ENCODE measurements at places on chromosomes 16 and 17.

- no peak for DNase-seq
Measured at GRCh38 chr17:19978805-19979211, 1.2 kb upstream of the AKAP10 start.

GRCh38 chr16:26701243-26701886 is 365.4 kb upstream of the C16orf82 start:
- no peak for DNase-seq

DNA sequence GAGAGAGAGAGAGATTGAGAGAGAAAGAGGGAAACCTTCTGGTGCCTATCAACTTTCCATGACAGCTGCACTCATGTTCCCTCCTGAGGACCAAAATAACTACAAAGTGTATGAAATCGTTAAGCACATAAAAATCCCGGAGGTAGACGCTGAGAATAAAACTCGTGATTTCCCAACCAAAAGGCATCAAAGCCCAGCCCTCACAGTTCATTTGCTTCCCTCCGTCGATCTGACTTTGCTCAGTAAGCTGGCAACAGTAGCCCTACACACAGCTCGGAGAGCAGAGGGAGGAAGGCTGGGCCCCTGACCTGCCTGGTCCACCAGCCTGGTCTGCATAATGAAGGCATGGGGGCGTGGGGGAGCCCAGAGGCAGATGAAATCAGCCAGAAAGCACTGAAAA is 273.9 kb upstream of the ZFHX3 start:
- no peak for DNase-seq

DNA sequence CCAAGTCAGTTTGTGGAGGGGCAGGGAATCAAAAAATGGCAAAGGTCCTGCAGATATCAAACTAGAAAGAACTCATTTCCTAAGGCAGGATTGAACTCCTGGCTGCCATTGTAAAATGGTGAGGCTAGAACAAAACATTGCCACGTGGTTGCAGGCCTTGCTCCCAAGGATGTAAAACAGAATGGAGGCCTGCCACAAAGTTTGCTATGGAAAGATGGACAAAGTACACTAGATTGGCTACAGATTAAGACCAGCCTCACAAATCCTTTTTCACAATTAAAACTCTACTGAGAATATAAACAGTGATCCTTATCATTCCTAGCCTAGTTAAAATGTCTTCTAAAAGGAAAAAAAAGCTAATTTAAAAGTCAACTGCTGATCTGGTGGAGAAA is 30.9 kb downstream of the PHKB start:
- no peak for DNase-seq

DNA sequence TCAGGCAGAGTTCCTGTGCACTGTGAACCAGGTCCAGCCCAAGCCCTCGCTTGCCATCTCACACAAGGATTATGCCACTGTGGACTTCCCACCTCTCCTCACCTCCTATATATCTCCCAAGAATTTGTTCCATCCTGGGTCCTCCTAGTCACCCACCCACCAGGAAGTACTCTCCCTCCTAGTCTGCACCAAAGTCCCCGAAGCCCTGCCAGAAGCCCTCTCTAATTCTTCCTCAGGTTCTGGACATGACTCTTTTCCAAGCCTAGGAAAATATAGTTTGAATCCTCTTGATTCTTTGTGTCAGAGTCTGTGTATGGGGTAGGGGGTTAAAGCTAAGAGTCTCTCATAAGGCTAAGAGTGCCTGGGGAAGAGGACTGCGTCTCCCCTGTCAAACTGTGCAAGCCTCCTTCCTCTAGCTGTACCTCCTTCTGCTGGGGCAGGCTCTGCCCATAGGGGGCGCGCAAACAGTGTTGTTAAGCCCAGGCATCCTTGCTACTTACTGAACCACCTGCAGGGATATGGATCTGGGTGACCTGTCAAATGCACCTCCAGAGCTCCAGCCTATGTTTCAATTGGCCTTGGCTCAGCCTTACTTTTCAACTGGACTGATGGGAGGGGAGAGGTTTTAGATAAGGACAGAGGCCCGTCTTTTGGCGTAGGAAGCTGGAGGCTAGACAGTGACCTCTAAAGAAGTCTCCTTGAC is 16.6 kb upstream of the DLX4 start:
- DNase-seq: peak; percentile 10

GRCh38 chr16:89536886-89537548 is 23.5 kb upstream of the RPL13 start:
- no peak for DNase-seq

- DNase-seq: no peak
Measured at GRCh38 chr17:81713004-81713555, 996 bp downstream of the SLC25A10 start.

Measured in NCI-H1417 treated with DMSO at 0.1 percent for 48 hours (cell line).